ENCODE measurements at places on chromosomes 2 and 18.

DNA sequence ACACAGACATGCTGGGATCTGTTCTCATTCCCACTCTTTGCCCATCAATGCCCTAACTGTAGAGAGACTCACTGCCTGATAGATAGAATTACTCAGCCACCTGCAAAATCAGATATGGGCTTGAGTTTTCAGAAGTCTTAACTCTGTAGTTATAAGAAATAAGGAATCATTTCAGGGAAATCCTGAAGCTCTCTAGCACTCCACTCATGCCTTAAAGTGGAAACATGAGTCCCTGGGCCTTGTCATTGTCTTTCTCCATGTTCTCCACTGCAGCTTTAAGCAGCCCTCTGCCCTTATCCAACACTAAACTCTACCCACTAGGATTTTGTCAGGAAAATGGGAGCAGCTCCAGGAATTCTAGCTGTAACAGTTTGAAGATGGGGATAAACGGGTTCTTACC, 192.5 kb downstream of the SNTG2 start:
- no peak for DNase-seq

DNA sequence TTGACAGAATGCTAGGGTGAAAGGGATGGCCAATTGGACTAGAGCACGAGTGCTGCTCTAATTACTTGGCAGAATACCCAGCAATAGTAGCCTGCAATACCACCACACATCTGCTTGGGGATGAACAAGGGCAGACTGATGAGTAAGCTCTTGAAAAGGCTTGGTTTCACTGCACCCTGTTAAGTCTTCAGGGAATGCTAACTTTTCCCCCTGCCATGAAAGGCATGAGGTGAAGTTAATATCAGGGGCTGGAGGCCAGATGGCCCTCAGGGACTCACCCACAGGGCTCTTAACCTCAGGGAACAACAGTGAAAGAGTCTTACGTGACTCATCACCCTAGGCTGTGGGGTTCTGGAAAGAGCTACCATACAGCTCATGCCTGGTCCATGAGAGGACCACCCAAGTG, 51.7 kb upstream of the MYL1 start:
- DNase-seq = no peak

- no peak for DNase-seq
These were observed 965.2 kb downstream of the BCL11A start for GRCh38 chr2:59588286-59588685.

- DNase-seq = no peak
These were observed 135.3 kb downstream of the CCDC148 start for GRCh38 chr2:158321264-158321663.

DNA sequence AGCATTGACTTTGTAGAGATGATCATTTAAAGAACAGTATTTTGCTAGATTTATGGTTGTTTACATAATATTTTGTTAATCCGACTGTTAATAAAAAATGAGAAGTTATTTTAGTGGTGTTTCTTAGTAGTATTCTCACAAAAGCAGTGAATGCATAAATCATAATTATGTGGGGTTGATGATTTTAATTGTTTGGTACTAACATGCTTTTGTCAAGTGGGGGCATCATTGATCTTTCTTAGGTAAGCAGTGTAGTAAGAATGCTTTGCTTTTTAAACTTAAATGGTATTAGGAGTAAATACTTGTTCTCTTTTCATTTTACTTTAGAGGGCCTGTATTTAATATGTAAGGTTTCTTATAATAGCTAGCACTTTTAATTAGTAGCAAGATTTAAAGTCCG, 109.2 kb upstream of the OTX1 start:
- no peak for DNase-seq

DNA sequence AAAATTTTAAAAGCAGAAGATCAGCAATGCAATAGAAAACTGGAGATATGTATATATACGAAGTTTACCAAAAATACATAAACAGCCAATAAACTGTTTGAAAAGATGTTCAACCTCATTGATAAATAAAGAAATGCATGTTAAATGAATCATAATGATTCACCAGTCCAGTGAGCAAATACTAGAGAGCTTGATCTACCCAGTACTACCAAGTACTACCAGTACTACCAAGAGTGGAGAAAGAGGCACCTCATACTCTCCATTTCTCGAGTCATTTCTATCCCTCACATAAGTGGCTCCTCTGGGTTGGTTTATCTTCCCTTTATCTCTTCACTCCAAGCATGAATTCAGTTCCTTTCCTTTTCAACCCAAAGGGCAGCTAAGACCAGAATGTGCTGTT, 138.9 kb downstream of the MREG start:
- DNase-seq = no peak

GRCh38 chr2:118423776-118424175, 335.5 kb downstream of the INSIG2 start:
- no peak for DNase-seq

DNA sequence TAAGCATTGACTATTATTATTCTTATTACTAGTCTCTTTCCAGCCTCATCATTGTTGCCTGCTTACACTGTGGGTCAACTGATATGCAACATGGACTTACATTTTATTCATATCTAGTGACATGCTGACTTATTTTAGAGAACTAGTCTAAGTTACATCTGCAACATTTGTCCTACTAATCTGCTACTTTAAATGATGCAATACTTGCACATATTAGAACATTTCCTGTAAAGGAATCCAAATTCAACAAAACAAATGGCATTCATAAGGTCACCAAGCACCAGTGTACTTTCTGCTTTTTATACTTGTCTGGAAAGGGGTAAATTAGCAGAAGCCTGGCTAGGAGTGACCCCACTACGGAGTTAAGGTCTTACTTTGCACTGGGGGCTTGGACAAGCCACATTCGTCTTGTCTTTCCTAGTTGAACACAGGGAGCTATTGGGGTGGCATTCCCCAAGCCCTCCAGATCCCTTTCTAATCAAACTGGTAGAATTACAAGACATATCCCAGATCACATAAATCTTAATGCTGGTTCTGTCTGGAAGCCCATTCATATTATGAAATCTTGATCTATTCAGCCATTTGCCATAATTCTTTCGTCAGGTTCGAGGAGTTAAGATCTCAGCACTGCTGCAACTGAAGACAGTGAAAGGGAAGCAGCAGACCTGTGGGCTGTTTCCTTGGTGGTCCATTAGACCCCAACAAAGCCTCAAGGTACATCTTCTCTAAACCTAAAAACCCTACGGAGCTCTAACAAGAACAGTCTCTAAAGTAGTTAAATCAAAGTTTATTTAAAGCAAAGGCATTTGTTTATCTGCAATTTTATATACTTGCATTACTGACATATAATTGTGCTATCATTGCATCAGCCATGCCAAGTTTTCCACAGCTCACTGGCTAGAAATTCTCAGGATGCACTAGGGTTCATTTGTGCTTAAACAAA, 49.9 kb upstream of the RTN4 start:
- no peak for DNase-seq

DNA sequence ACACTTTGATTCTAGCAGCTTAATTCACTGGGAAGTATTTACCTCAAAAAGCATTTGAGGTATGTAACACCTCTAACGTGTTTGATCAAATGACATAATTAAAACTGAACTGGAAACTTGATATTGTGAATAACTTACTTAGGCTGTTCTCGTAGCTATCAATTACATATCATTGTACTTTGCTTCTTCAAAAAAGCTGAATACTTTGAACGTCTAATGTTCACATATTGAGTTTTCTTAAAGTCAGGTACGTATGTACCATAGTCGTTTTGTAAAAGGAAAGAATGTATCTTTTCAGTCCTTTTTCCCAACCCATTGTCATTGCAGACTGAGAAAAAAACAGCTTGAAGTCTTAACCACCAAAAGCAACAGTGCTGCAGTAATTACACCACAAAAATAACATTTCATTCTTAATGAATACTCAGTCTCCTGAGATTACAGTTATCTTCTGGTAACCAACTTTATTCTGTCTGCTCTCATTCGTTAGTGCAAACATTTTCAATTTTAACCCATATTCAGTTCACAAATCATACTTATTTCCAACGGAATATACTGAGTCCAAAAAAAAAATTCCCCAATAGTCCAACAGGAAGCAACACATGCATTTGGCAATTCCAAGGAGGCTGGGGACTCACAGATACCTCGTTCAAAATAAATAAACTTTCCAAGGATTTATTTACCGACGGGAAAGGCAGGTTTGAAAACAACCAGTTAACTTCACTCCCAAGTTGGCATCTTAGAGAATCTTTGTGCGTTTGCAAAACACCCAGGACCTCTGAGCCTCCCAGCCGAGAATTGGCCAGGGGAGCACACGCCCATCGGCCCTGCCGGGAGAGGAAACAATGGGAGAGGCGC, 1.1 kb downstream of the CHN1 start:
- no peak for DNase-seq

DNA sequence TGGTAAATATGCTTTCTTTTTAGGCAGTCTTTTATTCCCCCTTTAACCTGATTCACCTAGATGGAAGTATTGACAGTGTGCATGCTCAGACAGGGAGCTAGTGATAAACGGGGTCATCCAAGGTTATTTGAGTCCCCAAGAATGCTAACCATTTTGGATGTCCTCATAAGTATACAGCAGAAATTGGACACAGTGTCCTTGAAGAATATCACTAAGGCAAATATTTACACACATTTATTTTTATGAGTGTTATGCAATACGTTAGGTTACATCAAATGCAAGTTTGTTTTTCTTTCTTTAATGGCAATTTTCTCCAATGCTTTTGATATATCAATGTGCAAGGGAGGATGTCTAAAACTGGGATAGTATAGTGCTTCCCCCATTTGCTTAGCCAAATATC, 23.6 kb downstream of the CNTNAP5 start:
- no peak for DNase-seq

DNA sequence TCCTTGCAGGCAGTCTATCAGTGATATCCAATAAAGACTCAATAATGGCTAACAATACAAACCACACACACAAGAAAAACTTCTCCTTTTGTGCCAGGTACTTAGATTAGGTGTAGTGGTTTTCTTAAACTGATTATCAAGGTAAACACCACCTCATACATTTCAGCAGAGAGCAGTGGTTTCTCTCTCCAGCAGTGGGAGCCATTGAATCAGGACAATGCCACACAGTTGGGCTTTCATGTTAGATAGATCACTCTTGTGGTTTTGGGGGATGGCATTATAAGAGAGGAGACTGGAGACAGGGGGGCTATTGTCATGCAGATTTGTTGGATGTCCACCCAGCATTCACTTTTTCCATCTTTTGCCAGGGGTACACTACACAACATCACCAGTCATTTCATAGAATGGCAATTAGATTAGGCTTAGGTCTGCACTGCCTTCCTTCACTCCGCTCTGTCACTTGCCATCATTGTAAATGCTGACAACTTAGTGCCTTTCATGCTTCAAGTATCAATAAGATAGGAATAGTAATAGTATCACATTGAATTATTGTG, 13.6 kb upstream of the IRS1 start:
- no peak for DNase-seq

- DNase-seq = no peak
These were observed 593.3 kb upstream of the FANCL start for GRCh38 chr2:58834404-58834803.

- no peak for DNase-seq
These were observed 272.7 kb downstream of the CD226 start for GRCh38 chr18:69674966-69675365.

GRCh38 chr2:25279091-25279651, 62.6 kb downstream of the DNMT3A start:
- no peak for DNase-seq

DNA sequence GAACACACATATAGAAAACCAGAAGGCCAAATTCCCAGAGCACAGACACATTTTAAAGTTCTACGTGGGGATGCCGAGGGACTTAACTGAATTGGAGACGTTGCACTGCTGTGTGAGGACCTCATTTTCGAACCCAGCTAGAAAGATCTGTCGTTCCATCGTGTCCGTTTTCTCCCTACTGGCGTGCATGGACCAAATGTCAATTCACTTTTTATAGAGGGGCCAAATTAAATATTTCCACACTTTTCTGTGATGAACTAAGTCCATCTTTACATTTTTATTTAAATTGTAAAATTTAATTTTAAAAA, 692 bp upstream of the TSHZ1 start:
- DNase-seq = no peak

GRCh38 chr2:80395251-80395650, 90.7 kb upstream of the LRRTM1 start:
- no peak for DNase-seq

GRCh38 chr2:149773006-149773405, 185.4 kb upstream of the MMADHC start:
- no peak for DNase-seq

DNA sequence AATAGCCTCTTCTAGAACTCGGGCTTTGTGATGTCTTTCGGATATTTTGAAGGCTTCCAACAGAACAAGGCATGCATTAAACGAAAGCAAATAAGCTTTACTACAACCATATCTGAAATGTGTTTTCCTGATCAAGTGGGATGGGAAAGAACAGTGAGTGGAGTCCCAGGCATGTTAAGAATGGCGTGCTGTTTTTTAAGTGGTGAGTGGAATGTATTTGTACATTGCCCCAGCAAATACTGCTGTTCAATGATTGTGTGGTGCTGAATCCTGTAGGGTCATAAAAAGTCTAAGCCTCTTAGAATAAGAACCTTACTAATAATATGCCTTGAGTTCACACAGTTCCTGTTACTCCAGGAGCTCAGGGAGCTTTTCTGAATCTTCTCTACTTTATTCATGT, 52.5 kb downstream of the POMC start:
- no peak for DNase-seq

DNA sequence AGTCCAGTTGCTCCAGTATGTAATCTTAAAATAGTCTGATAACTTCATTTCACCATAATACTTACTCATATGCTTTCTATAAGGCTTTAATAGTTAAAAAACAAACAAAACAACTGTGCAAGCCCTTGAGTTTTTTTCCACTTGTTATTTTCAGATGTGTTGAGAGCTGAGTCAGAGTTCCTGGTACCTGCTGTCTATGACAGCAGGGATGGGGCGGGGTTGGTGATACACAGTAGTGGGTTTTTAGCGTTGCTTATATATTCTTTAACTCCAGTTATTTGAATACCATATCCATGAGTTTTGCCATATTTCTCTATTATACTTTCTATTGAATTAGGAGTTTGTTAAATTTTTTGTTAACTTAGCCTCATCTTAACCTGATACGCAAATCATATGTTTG, 5.0 kb downstream of the NAPG start:
- DNase-seq = no peak

GRCh38 chr2:26088038-26088643, 54.3 kb downstream of the RAB10 start:
- no peak for DNase-seq

DNA sequence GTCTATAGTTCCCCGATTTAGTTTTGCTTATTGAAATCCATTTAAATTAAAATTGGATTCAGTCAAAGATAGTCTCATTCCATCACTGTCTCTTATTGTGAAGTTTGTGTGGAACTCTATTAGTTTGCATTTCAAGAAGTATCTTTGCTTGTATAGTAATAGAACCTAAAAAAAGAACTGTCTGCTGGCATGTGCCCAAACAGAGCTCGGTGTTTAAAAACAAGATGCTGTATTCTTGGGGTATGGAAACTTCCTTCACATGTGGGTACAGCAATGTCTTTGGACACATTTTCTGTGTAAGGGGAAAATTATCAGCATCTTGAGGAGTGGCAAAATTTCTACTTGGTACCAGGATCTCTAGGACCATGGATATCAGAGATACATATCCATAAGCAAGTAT, 292.6 kb downstream of the PLCL1 start:
- no peak for DNase-seq

GRCh38 chr2:263022-263738, 652 bp downstream of the SH3YL1 start:
- DNase-seq = no peak
